ENCODE measurements at places on chromosomes 6 and 20.

GRCh38 chr20:31926493-31926892, 25.4 kb downstream of the PDRG1 start:
- DNase-seq, result no peak

DNA sequence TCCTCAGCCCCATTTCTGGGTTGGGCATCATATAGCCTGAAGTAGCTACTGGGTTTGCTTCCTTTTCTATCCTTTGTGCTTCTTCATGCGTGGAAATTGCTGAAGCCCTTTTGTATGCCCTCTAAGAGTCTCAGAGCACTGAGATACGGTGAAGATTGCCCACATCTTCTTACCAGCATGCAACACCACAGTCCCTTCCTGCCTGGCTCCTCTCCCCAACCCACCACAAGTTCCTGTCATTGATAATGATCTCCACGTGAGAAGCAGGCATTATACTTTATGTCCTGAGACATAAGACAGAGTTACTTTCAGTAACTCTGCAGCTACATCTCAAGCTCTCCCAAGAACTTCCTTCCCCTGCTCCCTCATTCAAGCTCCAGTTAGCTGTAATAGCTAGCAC, 15.8 kb upstream of the PLCB4 start:
- no peak for DNase-seq

- DNase-seq, result no peak
These were observed 9.8 kb downstream of the RIPOR3 start for GRCh38 chr20:50681359-50682064.

GRCh38 chr6:144595266-144595665, 310.1 kb downstream of the UTRN start:
- no peak for DNase-seq

- no peak for DNase-seq
These were observed 485 bp downstream of the ADISSP start for GRCh38 chr20:3767110-3767426.

- DNase-seq, result no peak
These were observed 41.2 kb downstream of the SLC17A5 start for GRCh38 chr6:73612611-73613010.

DNA sequence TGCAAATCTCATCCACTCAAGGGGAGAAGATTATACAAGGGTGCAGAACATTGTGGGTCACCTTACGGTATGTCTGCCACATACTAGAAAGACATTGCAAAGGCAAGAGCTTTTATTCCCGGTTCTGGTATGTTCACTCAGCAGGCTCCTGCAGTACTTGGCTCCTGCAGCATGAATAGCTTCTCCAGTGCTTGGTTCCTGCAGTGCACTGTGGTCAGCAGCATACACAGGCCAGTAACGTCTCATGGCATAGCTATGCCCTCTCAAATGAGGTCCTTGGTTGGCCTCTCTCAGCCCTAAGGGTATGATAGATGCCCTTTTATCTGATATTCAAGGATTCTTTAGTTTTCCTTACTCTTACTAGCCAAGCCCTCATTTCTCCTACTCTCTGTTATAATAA, 12.6 kb downstream of the TCP11 start:
- peak; percentile 16 for DNase-seq

GRCh38 chr6:11738234-11738633, 40.4 kb downstream of the ADTRP start:
- no peak for DNase-seq

- DNase-seq, result no peak
These were observed 3.1 kb downstream of the HLA-C start for GRCh38 chr6:31268836-31269235.

GRCh38 chr6:168159506-168159905, 80.5 kb upstream of the FRMD1 start:
- no peak for DNase-seq

GRCh38 chr6:40492187-40492586, 95.0 kb downstream of the LRFN2 start:
- DNase-seq, result no peak

Data from fibroblast of the aortic adventitia (primary cell).